Chondrocyte (in vitro differentiated cells): ENCODE measurements at places on chromosomes 5 and 9. TPM values are rescaled to one million over a fixed set of nuclear protein-coding genes. Genes with fewer than 3 reads are reported as not detected.

Gene PCDHGA8
- total RNA-seq = 0.47 to 0.59 TPM (median 0.51 TPM) in 3 replicates

Gene KCNV2
- not detected in 3 replicates for total RNA-seq

Gene IL7R
- total RNA-seq = 0.36 to 0.56 TPM (median 0.50 TPM) in 3 replicates

Gene ADAMTS19
- 0.08 to 0.12 TPM in 2 of 3 replicates, not detected in the other for total RNA-seq

Gene MYMK
- not detected in 3 replicates for total RNA-seq

- no peaks in the 10 kb centered on the region for H3K36me3 ChIP-seq
- no peaks in the 10 kb centered on the region for H3K27me3 ChIP-seq
- H3K4me1 ChIP-seq = peaks cover 3% of the 10 kb centered on the region
Observed at GRCh38 chr5:179357031-179357430, 11.8 kb upstream of the ADAMTS2 start.

DNA sequence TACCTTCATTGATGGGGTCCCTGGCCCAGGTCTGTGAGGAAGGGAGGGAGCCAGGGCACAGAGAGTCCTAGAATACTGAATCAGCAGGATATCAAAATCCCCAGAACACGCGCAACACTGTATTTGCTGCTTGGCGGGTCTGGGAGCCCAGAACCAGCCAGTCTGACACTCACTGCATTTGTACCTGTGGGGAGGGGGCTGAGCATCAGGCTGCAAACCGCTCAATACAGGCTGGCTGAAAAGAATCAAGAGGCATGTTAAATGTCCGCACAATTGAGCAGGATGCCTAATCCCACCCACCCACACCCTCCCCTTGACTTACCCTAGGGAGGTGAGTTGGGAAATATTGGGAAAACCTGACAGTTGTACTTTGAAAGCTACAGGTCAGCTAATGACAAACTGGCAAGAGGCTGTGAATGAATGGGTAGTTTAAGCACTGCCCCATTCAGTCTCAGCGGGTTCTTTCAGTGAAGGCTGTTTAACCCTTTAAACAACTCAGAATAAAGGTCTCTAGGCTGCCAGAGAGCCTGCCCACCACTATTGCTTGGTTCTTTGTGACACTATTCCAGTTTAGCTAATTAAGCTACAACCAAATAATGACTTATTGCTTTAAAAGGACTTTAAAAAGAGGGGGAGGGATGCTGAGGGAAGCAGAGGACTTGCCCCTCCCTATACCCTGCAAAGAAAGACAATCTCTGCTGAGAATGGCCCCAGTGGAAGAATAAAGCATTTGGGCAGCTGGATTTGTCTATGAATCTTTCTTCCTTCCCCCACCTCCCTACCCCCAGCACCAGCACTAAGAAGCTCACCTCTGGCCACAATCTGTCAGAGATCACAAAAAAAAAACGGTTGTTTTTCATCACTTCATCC, 5.0 kb downstream of the SPRY4 start:
- no peak for DNase-seq
- H3K27ac ChIP-seq = no peak overlapping the region
- peaks cover 2% of the 10 kb centered on the region for H3K36me3 ChIP-seq
- H3K4me3 ChIP-seq = no peak overlapping the region
- H3K4me1 ChIP-seq = peaks cover 60% of the 10 kb centered on the region
- no peaks in the 10 kb centered on the region for H3K27me3 ChIP-seq

GRCh38 chr9:105438141-105438806, 9.6 kb upstream of the FSD1L start:
- no peak overlapping the region for H3K27ac ChIP-seq
- H3K4me1 ChIP-seq = peaks cover 18% of the 10 kb centered on the region
- no peak for DNase-seq
- no peaks in the 10 kb centered on the region for H3K36me3 ChIP-seq
- no peak overlapping the region for H3K4me3 ChIP-seq

DNA sequence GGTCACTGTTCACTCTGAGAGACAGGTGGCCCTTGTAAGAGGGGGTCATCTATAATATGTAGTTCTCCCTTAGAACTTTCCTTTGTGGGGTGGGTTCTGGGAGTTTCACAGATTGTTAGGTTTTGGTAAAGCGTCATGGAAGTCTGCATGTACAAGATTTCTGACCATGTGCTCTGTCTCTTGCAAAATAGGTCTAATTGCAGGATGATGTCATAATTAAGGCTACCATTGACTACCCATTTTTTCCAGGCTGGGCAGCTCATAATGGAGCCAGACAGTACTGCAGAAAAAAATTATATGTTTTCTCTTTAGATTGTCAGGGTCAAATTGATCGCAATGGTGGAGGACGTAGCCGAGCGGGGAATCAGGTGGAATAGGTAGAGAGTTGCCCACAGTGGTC, 3.7 kb upstream of the GM2A start:
- H3K36me3 ChIP-seq = no peaks in the 10 kb centered on the region
- no peak for DNase-seq
- peaks cover 15% of the 10 kb centered on the region for H3K4me1 ChIP-seq
- no peak overlapping the region for H3K4me3 ChIP-seq
- H3K27me3 ChIP-seq = peaks cover 10% of the 10 kb centered on the region

GRCh38 chr5:180471866-180472265, 22.3 kb upstream of the CNOT6 start:
- peaks cover 5% of the 10 kb centered on the region for H3K4me1 ChIP-seq
- peak; percentile 52 for DNase-seq
- no peak overlapping the region for H3K4me3 ChIP-seq
- H3K36me3 ChIP-seq = no peaks in the 10 kb centered on the region
- peaks cover 11% of the 10 kb centered on the region for H3K27me3 ChIP-seq

DNA sequence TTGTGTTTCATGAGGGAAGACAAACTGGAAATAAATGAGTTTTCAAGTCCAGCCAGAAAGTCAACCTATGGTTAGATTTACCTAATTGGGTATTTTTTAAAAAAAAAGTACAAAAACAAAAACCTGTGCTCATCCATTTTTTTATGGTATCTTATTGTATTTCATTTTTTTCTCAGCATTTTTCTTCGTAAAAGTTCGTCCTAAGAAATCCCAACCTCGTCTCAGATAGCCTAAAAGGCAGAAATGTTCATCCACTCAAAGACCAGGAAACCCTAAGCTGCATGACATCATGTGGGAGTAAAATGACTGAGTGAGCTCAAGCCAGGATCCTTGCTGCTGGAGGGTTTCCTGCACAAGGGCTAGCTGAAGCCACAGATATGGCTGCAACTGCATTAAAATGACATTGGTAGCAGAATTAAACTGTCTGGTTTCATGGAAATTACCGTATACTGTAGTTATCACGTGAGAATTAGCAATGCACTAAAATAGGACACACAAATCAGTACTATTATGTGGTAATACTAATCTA, 70.4 kb downstream of the NFIB start:
- no peak overlapping the region for H3K27ac ChIP-seq
- no peaks in the 10 kb centered on the region for H3K36me3 ChIP-seq
- no peak for DNase-seq

DNA sequence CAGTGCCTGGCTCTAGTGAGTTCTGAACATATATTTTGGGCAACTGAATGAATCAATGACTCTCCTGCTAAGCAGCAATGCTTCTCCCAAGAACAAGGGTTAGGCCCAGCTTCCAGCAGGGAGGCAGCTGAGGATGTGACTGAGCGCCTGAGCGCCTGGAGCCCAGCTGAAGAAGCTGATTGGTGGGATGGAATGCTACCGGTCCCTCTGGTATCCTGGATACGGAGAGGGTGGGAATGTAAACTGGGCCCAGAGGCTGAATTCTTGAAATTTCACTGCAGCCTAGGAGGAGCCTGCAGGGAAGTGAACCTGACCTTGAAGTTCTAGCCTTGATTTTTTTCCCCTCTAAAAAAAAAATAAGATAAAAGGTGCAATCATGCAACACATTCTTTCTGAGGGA, 43.2 kb downstream of the WWC1 start:
- peaks cover 10% of the 10 kb centered on the region for H3K4me1 ChIP-seq
- peaks cover 6% of the 10 kb centered on the region for H3K27me3 ChIP-seq
- H3K4me3 ChIP-seq = no peak overlapping the region
- DNase-seq = no peak
- no peak overlapping the region for H3K27ac ChIP-seq

DNA sequence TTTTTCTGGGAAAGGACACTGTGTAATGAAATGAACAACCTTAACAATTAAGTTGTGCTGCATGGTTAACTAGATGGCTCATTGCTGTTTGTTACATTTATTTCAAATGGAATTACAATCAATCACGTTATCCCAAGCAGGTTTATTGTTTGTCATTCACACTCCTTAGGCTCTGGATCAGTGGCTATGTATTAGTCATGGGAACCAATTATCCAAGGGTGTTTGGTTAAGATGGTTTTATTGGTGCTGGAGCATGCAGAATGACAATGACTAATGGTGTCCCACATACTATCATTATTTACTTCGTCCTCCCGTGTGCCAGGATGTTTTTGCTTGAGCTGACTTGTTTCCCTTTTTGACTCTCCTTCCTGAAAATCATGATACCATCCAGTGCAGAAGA, 10.6 kb upstream of the TRPC7 start:
- H3K27ac ChIP-seq = no peak overlapping the region
- DNase-seq = no peak
- H3K36me3 ChIP-seq = no peaks in the 10 kb centered on the region
- H3K4me1 ChIP-seq = no peaks in the 10 kb centered on the region
- H3K27me3 ChIP-seq = peaks cover 14% of the 10 kb centered on the region
- H3K4me3 ChIP-seq = no peak overlapping the region

DNA sequence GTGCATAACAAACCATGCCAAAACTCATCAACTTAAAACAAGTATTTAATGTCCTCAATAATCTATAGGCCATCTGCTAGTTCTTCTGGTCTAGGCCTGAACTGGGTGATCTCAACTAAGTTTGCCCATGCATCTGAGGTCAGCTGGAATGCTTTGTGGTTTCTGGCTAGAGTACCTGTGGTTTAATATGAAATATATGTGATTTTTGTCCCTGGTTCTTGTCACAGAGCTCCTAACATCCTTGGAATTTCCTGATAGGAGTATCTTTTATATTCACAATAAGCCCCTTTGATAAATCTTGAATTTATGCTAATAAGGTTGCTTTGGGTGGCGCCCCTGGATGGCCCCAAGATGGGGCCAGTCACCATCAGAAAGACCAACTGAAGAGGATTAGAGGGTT, 535.9 kb downstream of the DNAH5 start:
- no peak overlapping the region for H3K27ac ChIP-seq
- no peak for DNase-seq
- H3K4me1 ChIP-seq = no peaks in the 10 kb centered on the region
- H3K36me3 ChIP-seq = no peaks in the 10 kb centered on the region

DNA sequence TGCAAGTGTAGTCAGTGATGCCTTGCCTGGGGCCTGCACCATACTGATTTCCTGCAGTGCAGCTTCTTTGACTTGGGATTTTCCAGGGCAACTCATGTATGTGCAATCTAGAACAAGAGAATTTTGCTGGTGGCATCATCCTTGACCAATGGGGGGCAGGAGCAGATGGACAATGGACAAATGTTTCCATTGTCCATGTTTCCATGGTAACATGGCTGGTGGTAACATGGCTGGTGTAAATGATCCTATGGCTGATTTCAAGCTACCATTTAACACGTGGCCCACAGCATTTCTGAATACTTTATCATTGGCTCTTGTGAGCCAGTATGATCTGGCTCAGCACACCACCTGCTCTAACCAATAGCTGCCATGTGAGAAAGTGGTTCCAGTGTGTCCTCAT, 130.1 kb upstream of the OSMR start:
- H3K4me3 ChIP-seq = no peak overlapping the region
- no peaks in the 10 kb centered on the region for H3K4me1 ChIP-seq
- H3K27me3 ChIP-seq = no peaks in the 10 kb centered on the region
- no peak overlapping the region for H3K27ac ChIP-seq
- no peaks in the 10 kb centered on the region for H3K36me3 ChIP-seq

DNA sequence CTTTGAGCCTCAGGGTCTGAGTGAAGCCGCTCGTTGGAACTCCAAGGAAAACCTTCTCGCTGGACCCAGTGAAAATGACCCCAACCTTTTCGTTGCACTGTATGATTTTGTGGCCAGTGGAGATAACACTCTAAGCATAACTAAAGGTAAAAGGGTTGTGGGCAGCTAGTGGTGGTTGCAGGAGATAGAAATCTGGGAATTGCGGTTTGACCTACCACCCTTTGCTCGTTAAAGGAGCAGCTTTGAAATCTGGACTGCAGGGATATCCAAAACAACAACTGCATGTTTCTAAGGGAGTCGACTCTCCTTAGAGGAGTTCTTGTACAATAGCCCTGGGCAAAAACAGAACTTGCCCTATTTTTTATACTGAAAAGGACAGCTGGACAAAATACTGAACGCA, 19.0 kb downstream of the ABL1 start:
- H3K36me3 ChIP-seq = peaks cover 11% of the 10 kb centered on the region
- no peak for DNase-seq
- H3K27me3 ChIP-seq = no peaks in the 10 kb centered on the region
- H3K4me1 ChIP-seq = peaks cover 50% of the 10 kb centered on the region
- peak overlapping the region; percentile 22 for H3K27ac ChIP-seq
- no peak overlapping the region for H3K4me3 ChIP-seq

DNA sequence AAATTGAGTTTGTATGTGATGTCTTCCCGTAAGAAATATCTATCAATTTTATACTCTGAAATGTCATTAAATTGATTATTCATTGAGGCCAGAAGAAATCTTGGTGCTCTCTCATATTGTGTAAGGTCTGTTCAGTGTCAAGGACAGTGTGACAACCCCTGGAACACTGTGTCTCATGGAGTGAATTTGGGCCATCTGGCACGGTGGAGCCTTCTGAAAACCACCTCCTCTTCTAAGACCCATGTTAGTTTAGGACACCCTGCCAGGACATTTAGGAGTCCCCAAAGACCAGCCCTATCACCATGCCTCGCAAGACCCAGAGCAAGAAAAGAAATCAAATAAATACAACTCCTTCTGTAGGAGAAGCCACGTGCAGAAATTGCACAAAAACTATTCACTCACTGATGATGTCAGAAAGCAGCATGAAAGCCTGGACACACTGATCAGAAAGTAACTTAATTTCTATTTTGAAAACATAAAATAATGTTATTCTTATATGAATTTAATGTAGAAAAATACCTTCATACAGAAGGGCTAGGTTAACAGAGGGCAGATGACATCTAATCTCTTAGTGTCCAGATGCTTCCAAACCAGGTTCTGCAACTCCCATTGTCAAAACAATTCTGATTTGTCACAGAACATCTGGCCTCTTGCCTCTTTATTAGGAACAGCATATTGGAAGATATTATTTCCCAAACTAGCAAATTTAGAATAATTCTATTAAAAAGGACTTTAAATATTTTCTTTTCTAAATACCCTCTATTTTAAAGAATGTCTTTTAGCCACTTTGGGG, 298.8 kb downstream of the NR2F1-AS1 start:
- no peak overlapping the region for H3K4me3 ChIP-seq
- peaks cover 13% of the 10 kb centered on the region for H3K4me1 ChIP-seq
- H3K36me3 ChIP-seq = peaks cover 4% of the 10 kb centered on the region
- H3K27ac ChIP-seq = no peak overlapping the region
- H3K27me3 ChIP-seq = no peaks in the 10 kb centered on the region

DNA sequence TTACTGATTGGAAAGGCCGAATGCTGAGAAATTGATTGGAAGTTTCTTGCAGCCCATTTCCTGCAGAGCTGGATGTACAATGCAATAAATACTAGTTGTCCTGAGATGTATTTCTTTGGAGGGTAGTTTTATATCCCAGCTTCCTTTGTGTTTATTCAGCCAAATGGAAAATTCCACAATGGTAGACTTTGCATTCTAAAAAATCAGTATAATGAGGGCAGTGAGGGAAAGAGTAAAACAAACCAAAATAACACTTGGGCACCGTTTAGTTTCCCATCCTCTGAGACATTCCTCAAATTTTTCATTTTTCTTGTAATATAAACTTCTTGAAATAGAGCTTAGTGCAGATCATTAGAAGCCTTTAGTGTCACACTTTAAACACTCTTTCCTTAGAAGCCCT, 379.4 kb downstream of the EBF1 start:
- H3K36me3 ChIP-seq = no peaks in the 10 kb centered on the region
- peak overlapping the region; percentile 76 for H3K27ac ChIP-seq
- H3K4me3 ChIP-seq = no peak overlapping the region
- no peaks in the 10 kb centered on the region for H3K27me3 ChIP-seq
- DNase-seq = no peak
- H3K4me1 ChIP-seq = peaks cover 68% of the 10 kb centered on the region
